ENCODE measurements at places on chromosomes 12 and 14.
A peak's percentile ranks its signal among the peaks of the same experiment; 100 is the strongest.

GRCh38 chr12:74897425-74898211 is 312.0 kb downstream of the KCNC2 start:
- no peak for DNase-seq

- no peak for DNase-seq
These were observed 1047.6 kb downstream of the AACS start for GRCh38 chr12:126112849-126113248.

GRCh38 chr14:81211844-81212243 is 8.9 kb downstream of the GTF2A1 start:
- peak; percentile 8 for DNase-seq

DNA sequence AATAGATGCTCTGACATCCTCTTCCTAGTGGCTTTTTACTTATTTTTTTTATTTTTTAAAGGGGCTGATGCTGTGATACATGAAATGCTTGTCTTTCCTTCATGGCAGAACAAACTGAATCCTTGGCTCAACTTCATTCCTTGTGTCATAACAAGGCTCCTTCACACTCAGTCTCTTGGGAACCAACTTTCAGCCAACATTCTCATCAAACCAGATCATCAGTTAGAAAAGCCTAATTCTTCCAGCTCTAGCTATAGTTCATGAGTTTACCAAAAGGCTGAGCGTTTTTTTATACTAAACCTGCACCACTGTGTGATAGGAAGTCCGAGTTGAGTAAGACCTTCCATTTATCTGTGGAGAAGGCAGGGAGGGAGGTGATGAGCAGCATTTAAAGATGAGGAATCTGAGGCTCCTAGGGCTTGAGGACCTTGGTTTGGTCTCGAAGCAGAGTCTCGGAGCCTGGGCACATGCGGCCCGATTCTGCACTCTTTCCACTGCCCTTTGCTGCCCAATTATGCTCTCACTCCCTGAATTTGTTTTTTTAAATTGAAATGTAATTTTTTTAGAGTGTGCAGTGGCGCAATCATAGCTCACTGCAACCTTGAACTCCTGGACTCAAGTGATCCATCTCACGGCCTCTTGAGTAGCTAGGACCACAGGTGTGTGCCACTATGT is 8.2 kb downstream of the GPRC5D start:
- peak; percentile 27 for DNase-seq

GRCh38 chr14:102854091-102854703 is 68.3 kb upstream of the AMN start:
- no peak for DNase-seq

DNA sequence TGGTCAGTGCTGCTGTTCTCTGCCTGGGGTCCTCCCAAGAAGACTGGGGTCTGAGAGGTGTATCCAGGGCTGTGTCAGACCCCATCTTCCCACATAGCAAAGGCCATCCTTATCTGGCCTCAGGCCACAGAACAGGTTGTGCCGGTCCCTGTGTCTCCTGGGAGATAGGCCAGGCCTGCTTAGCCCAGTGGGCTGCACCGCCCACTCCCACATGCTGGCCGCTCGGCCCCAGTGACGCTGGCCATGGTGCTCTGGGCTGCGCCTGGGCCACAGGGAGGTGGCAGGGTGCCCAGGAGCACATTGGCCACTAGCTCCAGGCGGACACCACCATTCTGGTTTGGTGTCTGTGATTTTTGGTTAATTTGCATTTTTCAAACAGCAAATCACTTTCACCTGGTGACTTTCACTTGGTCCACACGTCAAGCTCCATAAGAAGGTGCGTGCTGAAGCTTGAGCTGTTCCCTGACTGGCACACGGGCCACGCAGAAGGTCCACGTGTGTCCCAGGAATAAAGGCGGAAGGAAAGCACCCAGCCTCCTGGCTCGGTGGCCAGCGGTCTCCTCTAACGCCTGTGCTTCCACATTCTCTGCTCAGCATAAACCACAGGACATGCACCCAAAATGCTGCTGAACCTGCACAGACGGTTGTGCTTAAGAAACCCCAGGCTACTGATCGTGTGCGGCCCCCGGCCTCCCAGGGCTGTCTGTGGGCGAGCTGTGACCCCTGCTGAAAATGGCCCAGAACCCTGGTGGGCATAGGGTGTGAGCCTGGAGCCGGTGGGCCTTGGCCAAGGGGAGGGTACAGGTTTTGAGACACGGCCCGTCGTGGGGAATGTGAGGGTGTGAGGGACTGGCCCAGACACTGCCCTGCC is 4.6 kb downstream of the FBRSL1 start:
- no peak for DNase-seq

DNA sequence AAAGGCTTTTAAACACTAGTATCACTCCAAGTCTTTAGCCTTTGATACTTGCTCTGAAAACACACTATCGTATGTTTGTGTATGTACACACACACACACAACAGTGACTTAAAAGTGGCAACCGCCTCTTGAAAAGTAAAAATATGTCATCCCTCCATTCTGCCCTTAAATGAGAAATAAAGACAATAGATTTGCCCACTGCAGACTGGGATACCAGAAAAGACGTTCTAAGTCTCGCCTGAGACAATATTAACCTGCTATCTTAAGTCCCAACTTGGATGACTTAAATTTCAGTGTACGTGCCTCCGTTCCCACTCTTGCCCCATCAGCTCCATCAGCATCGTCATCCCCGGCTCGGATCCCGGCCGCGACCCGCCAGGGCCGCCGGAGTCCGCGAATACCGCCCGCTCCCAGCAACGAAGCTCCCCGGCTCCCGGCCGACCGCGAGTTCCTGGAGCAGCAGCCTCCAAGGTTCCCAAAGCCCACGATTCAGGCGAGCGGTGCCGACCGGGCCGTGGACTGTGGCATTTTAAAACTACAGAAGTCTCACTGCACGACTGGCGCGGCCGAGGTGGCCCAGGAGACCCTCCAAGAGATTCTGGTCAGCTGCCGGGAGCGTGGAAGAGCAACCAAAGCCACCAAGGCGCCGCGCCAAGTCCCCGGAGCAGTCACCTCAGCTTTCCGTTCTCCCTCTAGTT is 2.8 kb upstream of the ARID2 start:
- peak; percentile 34 for DNase-seq

DNA sequence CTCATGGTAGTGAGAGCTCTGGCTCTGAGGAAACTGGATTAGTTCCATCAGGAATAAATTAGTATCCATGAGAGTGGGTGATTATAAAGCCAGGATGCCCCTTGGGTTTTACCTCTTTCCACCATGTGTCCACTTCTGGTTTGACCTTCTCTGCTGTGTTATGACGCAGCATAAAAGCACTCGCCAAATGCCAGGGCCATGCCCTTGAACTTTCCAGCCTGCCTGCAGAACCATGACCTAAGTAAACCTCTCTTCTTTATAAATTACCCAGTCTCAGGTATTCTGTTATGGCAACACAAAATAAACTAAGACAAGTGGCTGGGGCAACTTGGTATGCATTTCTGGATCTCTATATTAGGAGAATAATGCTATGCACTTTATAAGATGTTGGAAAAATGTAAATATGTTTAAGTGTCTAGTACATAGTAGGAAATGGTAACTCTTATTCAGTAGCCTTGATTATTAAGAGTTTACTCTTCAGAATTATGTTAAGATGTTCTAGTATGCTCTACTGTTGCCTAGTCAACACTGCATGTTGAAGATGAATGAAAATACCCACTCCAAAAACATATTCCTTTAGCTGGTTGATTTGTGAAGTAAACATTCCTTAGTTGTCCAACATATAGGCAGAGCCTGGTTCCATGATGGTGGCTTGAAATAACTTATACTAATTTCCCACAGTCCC is 455.6 kb upstream of the TMPO start:
- no peak for DNase-seq

- DNase-seq: no peak
These were observed 414.3 kb downstream of the BCAT1 start for GRCh38 chr12:24534622-24535021.

- peak; percentile 36 for DNase-seq
These were observed 618 bp downstream of the SEC23A start for GRCh38 chr14:39102265-39102968.

DNA sequence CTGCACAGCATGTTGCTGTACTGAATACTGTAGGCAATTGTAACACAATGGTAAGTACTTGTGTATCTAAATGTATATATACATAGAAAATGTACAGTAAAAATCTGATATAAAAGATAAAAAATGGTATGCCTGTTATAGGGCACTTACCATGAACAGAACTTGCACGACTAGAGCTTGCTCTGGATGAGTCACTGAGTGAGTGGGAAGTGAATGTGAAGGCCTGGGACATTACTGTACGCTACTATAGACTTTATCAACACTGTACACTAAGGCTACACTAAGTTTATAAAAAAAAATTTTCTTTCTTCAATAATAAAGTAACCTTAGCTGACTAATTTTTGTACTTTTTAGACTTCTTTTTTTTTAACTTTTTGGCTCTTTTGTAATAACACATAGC is 24.2 kb upstream of the NEDD1 start:
- DNase-seq: peak; percentile 85

DNA sequence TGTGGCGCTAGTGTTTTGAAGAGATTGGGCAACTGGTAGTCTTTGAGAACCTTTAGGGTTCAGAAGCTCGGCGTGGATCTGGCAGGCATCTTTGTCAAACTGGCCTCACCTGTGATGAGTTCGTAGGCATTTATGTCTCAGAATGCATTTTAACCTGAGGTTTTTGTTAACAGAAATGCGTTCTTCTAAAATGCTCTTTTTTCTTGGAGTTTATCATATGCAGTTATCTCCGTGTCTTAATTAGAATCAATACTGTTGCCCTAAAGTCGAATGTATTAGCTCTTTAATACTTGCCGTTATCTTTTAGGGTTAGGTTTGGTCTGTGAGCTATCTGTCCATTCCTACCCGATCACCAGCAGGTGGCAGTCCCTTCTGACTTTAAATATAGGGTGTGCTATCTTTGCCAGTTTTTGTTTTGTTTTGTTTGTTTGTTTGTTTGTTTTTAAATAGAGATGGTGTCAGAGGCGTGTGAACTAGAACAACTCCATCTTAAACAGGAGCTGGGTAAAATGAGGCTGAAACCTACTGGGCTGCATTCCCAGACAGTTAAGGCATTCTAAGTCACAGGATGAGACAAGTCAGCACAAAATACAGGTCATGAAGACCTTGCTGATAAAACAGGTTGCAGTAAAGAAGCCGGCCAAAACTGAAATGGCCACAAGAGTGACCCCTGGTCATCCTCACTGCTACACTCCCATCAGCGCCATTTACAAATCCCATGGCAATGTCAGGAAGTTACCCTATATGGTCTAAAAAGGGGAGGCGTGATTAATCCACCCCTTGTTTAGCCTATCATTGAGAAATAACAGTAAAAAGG is 1.4 kb downstream of the ATF1 start:
- peak; percentile 28 for DNase-seq

DNA sequence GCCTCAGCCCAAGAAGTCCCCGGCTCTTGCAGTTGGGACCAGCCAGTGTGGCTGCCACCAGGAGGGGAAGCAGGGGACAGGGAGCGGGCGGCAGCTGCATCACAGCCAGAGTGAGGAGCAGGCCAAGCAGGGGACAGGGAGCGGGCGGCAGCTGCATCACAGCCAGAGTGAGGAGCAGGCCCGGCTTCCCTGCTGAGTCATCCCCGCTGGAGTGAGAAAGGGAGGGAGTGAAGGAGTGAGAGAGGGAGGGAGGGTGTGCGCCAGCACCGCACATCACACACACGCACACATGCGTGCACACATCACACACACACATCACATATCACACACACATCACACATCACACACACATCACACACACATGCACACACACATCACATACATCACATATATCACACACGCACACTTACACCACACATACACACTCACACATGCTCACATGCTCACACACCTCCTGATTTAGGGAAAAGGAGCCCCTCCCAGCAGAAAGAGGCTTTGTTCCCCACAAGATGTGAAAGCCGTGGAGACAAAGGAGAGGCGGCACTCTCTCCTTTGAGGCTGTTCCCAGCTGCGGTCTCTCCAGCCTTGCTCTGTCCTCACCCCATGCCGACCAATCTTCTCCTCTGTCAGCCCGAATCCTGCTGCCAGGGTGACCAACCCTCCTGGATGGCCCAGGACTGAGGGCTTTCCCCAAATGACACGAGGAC is 16.7 kb upstream of the ZDHHC22 start:
- DNase-seq: peak; percentile 72

- peak; percentile 48 for DNase-seq
These were observed 11.0 kb downstream of the OR6S1 start for GRCh38 chr14:20630340-20631022.

- no peak for DNase-seq
These were observed 176.0 kb downstream of the GRIP1 start for GRCh38 chr12:66502911-66503310.

GRCh38 chr14:62308891-62309290 is 546.7 kb downstream of the SNAPC1 start:
- no peak for DNase-seq

DNA sequence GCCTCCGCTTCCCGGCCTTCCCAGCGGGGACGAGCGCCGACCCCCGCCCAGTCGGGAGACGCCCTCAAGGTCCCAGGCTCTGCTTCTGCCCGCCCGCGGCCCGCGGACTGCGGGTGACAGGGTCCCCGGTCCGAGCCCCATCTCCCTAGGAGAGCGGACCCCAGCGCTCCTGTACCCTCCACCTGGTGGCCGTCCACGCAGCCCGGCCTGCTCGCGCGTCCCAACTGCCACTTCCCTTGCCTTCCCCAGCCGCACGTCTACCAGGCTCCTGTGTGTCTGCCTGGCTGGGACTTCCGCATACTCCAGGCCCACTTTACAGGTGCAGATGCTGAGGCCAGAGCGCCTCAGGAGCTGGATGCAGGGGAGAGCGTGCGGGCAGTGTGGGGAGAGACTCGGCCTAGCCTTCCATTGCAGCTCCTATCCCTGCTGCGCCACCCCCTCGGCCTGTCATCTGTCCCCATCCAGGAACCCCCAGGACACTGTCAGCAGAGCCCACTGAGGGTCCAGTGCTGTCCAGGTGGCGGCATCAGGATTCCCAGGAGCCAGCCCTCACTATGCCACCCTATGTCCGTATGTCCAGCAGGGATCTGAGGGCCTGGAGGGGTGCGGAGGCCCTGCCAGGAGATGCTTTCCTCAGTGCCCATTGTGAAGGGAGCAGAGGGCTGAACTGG is 8.0 kb upstream of the ANKRD9 start:
- DNase-seq: no peak

DNA sequence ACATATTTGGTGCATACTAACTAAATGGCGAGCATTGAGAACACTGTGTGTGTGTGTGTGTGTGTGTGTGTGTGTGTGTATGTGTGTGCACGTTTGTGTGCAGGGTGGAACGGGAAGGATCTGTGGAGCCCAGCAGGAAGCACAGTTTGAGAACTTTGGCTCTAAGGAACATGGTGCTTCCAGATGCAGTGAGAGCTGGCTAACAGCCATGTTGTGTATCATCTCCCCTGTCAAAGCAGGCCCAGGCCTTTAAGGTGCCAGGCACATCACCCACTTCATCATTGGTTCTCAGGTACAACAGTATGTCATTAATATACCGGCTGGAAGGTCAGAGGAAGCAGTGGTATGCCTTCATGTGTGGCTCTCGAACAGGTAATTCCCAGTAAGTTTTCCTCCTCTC is 72.5 kb downstream of the SLC8A3 start:
- no peak for DNase-seq

GRCh38 chr12:119179335-119180021 is 747 bp downstream of the HSPB8 start:
- peak; percentile 72 for DNase-seq

GRCh38 chr14:95313707-95314106 is 6.0 kb downstream of the CLMN start:
- peak; percentile 27 for DNase-seq

- DNase-seq: peak; percentile 56
These were observed at the start of gene BHLHE41 for GRCh38 chr12:26124446-26125399. Gene BHLHE41, minus strand, starts transcription at chr12:26125037. Its CDS starts 258 bp downstream, at chr12:26124779.

GRCh38 chr14:68669603-68670358 is 123.1 kb downstream of the ZFP36L1 start:
- no peak for DNase-seq
